Type B pancreatic cell (in vitro differentiated cells): ENCODE measurements at places on chromosomes 3 and 15.

DNA sequence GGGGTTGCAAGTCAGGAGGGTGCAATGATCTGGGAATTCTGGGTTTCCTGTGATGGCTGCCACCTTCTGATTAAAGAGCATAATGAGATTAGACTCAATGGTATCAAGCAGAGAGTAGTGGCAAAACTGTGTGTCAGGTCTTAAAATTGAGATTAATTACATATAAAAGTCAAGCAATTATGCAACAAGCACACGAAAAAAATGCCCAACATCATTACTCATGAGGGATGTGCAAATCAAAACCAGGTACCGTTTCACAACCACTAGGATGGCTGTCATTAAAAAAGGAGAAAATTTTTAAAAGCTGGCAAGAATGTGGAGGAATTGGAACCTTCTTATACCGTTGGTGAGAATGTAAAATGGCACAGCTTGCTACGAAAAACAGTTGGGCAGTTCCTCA lies 205.0 kb downstream of the OSBPL10 start:
- H3K36me3 ChIP-seq, result no peaks in the 10 kb centered on the region
- no peaks in the 10 kb centered on the region for H3K27me3 ChIP-seq
- peaks cover 19% of the 10 kb centered on the region for H3K4me1 ChIP-seq
- DNase-seq, result no peak
- no peak overlapping the region for H3K27ac ChIP-seq

- H3K27ac ChIP-seq, result no peak overlapping the region
- no peak for DNase-seq
- H3K4me1 ChIP-seq, result no peaks in the 10 kb centered on the region
Observed at GRCh38 chr3:180548050-180548449, 53.9 kb upstream of the TTC14 start.

DNA sequence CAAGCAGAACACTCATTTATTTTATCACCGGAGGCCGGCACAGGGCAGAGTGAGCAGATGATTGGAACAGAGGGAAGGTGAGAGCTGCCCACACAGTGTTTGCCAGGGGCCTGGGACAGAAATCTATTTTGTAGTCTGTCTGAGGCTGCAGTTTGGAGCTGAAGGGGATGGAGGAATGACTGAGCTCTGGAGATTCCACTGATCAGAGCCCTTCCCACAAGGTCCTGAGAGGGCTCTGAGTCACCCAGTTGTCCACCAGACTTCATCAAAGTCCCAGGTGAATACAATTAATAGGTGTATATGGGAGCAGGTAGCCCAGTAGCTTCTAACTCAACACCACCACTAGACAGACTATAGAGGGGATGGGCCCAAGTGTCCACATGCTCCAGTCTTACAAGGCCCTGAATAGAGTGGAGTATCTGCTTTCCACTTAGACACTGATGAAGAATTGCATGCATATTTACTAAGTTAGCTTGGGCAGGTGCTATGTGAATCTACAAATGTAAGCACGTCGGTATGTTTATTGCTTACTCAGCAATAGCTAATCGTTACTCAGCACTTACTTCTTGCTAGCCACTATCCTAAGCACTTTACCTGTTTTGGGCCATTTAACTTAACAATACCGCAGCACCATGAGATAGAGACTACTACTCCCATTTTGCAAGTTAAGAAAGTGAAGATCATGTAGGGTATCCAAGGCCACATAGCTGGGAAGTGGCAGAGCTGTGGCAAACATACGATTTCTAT lies 2.7 kb upstream of the STARD5 start:
- DNase-seq, result no peak
- peaks cover 4% of the 10 kb centered on the region for H3K36me3 ChIP-seq
- H3K4me1 ChIP-seq, result peaks cover 22% of the 10 kb centered on the region
- H3K27ac ChIP-seq, result no peak overlapping the region
- no peak overlapping the region for H3K4me3 ChIP-seq

GRCh38 chr15:73330206-73331051 lies 38.3 kb downstream of the HCN4 start:
- H3K27ac ChIP-seq, result no peak overlapping the region
- no peaks in the 10 kb centered on the region for H3K27me3 ChIP-seq
- H3K4me3 ChIP-seq, result no peak overlapping the region
- no peak for DNase-seq

DNA sequence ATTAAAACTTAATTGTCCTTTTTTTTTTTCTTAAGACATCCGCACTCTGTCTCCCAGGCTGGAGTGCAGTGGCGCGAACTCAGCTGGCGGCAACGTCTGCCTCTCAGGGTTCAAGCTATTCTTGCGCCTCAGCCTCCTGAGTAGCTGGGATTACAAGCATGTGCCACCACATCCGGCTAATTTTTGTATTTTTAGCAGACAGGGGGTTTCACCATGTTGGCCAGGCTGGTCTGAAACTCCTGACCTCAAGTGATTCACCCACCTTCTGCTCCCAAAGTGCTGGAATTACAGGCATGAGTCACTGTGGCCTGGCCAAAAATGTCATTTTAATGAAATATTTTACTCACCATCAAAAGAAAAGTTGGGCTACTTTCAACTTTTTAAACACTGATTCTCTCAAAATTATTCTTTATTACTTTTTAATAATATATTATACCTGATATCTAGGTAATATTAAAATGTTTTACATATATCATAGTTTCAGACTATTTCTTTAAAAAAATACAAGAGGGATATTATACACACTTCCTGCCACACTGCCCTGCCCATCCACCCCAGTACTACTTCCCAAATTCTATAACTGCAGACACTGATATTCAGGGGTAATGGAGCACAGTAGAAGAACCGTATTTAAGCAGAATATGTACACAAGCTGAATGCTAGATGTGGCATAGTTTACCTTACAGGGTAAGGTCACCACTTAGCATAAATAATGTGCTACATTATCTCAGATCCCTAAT lies 723.9 kb upstream of the ZNF385D start:
- DNase-seq, result no peak
- peaks cover 7% of the 10 kb centered on the region for H3K4me1 ChIP-seq
- peaks cover 24% of the 10 kb centered on the region for H3K27me3 ChIP-seq
- no peak overlapping the region for H3K27ac ChIP-seq
- H3K4me3 ChIP-seq, result no peak overlapping the region
